GM13977 (cell line): ENCODE measurements at places on chromosomes 7 and 10.

GRCh38 chr7:17266565-17266964, 31.9 kb upstream of the AHR start:
- DNase-seq = no peak

DNA sequence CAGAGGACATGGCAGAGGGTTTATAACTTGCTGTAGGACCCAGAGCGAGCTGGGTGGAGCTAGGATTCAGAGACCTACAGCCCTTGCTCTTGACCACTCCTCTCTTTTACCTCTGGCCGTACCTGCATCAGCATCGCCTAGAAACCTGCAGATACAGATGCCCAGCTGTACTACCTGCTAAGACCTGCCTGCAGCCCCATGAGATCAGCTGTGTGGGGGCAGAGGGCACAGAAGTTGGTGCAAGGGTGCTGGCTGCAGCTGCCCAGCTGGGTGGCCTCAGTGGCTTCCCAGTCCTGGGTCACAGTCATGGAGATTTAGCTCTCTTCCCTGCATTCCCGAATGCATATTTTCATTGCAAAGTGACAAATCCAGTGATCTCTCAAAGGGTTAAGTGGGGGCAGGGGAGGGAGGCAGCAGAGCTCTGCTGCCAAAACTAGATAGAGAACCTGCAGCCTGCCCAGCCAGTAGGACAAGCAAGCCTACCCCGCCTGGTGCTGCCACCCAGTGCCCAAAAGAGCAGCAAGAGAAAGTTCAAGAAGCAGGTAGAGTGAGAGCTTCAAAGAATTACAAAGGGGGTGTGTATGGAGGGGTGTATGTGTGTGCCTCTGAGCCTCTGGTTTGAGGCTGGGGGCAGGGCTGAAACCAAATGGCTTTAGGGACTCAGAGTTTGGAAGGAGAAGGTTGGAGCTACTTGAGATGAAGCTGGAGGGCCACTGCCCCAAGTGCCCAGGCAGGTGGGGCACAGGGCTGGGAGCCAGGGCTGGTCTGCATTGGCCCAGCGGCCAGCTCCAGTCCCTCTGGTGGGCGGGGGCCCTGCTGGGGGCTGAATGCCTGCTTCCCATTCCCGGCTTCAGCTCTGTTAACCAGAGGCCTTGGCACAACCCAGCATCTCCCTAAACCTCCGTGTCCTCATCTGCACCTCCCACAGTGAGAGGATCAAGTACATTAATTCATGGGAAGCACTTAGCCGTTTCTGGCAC, 6.9 kb downstream of the FAM241B start:
- no peak for DNase-seq

GRCh38 chr10:121628859-121629258, 30.6 kb upstream of the FGFR2 start:
- DNase-seq = no peak

GRCh38 chr10:30562787-30563186, 66.8 kb downstream of the LYZL2 start:
- no peak for DNase-seq

- no peak for DNase-seq
Measured at GRCh38 chr7:48301201-48301600, 129.9 kb downstream of the ABCA13 start.

GRCh38 chr7:116195451-116195850, 14.9 kb upstream of the TES start:
- no peak for DNase-seq

GRCh38 chr10:76711222-76711997, 926.2 kb downstream of the KCNMA1 start:
- no peak for DNase-seq

DNA sequence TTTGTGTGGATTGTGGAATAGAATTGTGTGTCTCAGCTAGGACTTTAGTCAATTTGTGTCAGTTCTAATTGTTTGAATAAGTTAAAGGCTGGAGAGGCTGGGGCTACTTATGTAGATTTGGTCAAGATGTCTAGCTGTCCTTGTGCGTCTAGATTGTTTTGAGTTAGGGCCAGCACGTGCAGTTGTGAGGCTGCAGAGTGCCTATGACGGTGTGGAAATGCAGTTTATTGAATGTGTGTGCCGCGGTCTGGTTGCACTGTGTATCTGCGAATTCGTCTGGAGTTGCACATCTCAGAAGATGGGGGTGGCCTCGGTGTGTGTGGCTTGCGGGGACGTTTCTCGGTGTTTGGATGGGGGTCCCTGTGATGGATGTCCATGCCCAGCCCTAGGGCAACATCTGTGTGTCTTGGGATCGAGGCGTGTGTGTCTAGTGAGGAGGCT, 10.2 kb downstream of the EMX2 start:
- DNase-seq = no peak

DNA sequence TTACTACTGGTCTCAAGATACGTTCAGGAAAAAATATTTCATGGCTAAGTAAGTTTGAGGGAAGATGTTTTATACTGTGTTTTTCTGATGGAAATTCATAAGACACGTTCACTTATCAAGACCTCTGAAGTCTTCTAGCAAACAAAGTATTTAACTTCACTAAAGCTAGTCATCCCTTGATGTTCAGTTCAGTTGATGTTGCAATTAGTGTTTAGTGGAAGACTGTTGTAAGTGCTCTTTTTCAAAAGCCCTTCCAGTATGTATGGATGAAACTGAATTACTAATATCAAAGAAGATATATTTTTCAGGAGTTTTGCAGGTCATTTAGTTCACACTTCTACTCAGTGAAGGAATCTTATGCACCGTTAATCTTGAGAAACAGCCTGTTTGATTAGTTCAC, 25.1 kb downstream of the CUL1 start:
- DNase-seq = no peak

GRCh38 chr10:119210633-119211032, 3.3 kb downstream of the GRK5 start:
- no peak for DNase-seq

GRCh38 chr7:6258440-6259182, 13.8 kb downstream of the CYTH3 start:
- peak; percentile 33 for DNase-seq
